Inflammatory macrophage (primary cell): ENCODE measurements at places on chromosomes 3 and 15.
A peak's percentile ranks its signal among the peaks of the same experiment; 100 is the strongest.

DNA sequence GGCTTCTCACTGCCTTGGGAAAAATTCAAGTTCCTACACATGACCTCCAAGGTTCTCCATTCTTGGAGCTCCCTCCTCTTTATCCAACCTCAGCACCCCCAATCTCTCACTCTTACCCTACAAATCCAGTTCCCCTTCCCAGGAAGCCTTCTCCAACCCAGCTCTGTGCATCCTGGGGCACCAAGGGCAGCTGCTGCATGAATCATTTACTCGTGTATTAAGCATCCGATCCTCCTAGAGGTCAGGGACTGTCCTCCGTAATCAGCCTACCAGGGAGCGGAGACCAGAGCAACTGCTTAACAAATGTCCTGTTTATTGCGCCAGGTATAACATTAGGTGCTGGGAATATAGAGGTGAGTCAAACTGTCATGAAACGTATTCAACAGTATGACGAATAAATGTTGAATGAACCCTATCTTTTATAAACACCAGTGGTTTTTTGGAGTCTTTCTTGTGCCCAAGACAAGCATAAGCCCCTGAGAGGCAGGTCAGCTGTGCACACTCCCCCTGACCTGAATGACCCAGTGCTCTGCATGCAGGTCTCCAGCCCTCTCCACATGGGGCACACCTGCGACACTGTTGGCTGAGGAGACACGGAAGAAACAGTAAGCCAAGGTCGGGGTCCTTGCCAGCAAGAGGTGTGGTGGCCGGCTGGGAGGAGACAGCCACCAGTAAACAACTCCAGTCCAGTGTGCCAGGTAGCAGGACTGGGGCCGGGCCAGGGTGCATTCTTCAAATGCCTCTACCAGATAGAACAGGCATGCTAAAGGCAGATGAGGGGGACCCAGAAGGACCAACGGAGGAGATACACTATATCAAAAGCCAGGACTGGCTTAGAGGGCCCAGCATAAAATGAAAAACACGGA is 27.6 kb downstream of the ANP32A start:
- peak; percentile 49 for DNase-seq

- DNase-seq = no peak
Measured at GRCh38 chr3:68997887-68998286, 15.6 kb downstream of the EOGT start.

GRCh38 chr3:155079468-155079745 is 712 bp upstream of the MME start:
- no peak for DNase-seq

- peak; percentile 25 for DNase-seq
Measured at GRCh38 chr3:152208439-152208838, 60.3 kb upstream of the MBNL1 start.
